Activated naive CD8-positive, alpha-beta T cell treated with anti-CD3 and anti-CD28 coated beads, Interleukin-2, amount 10 ng/mL, durations not matched to agents 7 days and 5 days (primary cell): ENCODE measurements at places on chromosomes 16 and 17.
A peak's percentile ranks its signal among the peaks of the same experiment; 100 is the strongest.

- peak; percentile 5 for DNase-seq
Measured at GRCh38 chr16:28475221-28475620, 3.1 kb upstream of the NPIPB7 start.

GRCh38 chr17:60599220-60599619, 773 bp upstream of the PPM1D start:
- DNase-seq = no peak

DNA sequence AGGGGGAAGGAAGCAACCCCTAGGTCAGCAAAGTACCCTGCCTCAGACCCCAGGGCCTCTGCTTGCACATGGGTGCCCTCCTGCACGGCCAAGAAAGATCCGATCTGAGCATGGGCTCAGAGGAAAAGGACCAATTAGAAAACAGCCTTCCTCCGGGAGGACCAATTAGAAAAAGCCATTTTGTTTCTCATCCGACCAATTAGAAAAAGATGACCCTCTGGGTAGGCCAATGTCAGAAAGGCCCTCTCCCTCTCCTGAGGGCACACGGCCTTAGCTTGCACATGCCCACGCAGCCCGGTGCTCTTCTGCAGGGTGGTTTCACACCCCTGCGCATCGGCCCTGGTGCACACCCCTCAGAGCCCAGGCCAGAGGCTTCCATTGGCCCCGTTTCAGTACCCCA, 5.1 kb upstream of the CISD3 start:
- no peak for DNase-seq

DNA sequence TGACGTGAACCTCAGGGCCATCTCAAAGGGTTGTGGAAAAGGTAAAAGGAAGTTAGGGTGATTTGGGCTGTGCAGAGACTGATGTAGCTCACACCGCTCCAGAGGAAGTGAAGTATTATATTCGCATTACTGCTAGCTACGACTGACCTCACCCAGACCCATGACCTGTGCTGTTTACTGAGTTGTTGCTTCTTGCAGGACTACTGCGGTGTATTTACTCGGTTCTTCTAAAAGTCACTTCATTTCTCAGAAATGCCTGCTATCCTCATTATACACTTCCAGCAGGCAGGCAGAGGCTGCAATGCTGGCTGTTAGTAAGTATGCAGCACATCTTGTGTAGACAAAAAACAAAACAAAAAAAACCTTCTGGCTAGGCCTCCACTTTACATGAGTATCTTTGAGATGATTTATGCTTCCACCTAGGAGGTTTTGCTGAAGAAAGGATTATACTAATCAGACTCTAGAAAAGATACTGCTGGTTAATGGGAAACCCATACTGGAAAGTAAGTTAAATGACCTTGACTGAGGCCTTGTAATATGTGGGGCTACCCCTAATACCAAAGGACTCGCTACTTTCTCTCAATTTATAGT, 76.0 kb downstream of the CREBBP start:
- DNase-seq = no peak

DNA sequence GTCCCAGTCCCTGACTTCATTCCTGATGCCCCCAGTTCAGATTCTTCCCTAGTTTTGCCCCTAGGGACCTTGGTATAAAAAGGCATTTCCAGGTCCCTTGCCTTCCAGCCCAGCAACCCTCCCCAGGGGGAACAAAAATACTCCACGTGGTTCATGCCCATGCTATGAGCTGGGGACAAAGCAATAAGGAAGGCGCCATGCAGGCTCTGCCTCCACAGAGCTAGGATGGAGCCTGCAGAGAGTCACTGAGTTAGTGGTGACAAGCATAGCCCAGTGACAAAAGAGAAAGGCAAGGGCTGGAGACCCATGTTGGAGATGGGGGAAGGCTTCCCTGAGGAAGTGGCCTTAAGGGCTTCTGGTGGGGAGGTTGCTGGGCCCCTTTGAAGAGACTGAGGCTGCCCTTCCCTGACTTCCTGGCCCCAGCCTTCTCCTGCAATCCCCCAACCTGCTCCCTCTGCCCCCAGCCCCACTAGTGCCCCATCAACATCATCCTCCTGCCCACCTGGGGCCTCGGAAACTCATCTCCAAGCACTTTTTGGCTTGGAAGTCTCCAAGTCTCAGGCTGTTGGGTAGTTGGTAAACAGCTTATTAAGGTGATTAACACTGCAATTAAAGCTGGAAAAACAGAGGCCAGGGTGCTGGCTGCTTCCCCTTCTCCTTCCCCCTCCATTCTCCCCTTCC, 9.6 kb downstream of the DLX3 start:
- DNase-seq = no peak

DNA sequence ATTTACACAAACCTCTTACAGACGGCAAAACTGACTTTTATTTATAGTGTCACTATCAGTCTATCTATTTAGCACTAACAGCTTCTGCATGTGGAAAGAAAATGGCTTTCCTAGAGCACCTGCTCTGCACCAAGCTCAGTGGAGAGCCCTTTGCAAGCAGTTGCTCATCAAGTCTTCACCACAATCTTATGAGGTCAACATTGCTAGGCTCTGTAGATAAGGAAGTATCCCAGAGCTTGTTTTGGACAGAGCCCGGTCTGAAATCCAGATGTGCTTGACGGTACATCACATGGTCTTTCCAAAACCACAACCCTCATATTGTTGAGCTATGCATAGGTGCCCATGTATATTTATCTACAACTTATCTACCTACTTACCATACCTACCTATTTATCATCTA, 572.7 kb upstream of the CDH5 start:
- DNase-seq = no peak

- no peak for DNase-seq
Measured at GRCh38 chr16:65622151-65622550, 500.3 kb upstream of the CDH11 start.

GRCh38 chr17:7111784-7112509, 2.7 kb downstream of the ASGR2 start:
- DNase-seq = no peak

DNA sequence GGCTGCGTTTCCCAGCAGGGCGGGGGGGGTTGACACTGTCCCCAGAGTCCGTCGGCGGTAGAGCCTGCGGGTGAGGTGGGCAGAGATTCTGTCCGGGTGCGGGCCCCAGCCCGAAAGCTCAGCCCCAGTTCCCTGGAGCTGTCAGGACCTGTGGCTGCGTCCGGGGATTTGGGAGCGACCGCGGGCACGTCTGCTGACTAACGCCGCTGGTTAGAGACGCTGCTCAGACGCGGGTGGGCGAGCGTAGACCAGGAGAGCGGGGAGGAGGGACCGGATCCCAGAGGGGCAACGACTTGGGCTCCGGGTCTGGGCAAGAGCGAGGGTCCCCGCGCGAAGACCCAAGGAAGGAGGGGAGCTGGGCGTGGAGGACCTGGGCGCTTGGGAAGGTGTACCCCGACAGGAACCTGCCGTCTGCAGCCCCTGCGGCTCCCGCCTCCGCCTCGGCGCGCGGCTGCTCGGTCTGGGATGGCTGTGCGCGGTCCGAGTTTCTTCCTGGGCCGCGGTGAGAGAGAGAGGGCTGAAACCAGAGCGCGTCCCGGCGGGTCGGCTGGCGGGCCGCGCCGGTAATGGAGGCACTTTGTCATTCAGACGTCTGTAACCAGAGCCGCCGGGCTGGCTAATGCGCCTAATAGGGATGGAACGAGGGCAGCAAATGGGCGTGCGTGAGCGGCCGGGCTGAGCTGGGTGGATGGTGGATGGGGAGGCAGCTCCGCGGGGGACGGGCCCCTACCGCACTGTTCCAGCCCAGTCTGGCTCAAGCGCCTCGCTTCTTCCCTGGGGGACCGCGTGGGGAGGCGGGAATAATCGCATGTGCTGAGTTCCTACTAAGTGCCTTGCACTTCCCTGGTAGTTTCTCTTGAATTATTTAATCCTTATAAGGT, 2.3 kb downstream of the NGFR start:
- DNase-seq = peak; percentile 49

DNA sequence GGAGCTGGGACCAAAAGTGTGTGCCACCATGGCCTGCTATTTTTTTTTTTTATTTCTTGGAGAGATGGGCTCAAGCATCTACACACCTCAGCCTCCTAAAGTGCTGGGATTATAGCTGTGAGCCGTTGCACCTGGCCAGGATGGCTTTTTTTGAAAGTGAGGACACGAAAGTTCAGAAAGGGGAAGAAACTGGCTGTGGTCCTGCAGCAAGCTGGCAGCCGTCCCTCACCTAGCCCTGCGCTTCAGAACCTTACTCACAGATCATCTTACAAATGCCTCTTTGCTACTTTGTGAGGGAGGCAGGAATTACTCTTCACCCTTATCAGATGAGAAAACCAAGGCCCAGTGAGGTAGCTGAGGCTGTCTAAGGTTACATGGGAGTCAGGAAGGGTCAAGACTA, 4.5 kb upstream of the PPY start:
- no peak for DNase-seq

DNA sequence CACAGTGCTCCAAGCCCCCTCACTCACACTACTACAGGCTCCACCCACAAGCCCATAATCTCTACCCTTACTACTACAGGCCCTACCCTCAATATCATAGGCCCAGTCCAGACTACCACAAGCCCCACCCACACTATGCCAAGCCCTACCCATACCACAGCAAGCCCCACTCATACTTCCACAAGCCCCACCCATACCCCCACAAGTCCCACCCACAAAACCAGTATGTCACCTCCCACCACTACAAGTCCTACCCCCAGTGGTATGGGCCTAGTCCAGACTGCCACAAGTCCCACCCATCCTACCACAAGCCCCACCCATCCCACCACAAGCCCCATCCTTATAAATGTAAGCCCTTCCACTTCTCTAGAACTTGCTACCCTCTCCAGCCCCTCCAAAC, 13.8 kb downstream of the RIPOR1 start:
- peak; percentile 84 for DNase-seq

GRCh38 chr16:80380514-80380913, 160.3 kb upstream of the DYNLRB2 start:
- no peak for DNase-seq

GRCh38 chr16:56451753-56452689, 667 bp downstream of the OGFOD1 start:
- no peak for DNase-seq

DNA sequence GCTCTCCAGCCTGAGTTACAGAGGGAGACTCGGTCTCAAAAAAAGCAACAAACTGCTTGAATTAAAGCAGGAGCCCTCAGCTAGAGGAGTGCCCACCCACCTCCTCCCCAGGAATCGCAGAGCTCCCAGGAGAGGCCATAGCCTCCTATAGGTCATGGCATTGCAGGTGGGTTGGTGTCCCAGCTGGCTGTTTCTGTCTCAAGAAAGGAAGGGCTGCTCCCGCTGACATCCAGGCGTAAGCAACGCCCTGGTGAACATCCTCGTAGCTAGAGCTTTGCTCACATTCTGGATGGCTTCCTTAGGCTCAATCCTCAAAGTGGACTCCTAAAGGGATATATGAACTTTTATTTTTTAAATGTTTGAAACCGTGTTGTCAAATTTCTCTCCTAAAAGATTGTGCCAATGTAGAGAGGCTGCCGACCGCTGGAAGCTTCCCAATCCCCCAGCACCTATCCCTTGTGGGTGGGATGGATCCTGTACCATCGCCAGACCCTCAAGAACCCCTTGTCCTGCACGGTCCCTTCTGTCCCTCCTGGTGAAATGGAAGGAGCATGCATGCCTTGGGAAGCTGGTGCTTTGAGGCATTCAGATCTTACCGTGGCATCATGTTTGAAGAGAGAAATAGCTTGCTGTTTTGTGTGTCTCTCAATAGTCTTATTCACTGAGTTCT, 5.9 kb downstream of the NLRC5 start:
- DNase-seq = peak; percentile 28

GRCh38 chr17:8696906-8697305, 47.7 kb downstream of the CCDC42 start:
- no peak for DNase-seq

DNA sequence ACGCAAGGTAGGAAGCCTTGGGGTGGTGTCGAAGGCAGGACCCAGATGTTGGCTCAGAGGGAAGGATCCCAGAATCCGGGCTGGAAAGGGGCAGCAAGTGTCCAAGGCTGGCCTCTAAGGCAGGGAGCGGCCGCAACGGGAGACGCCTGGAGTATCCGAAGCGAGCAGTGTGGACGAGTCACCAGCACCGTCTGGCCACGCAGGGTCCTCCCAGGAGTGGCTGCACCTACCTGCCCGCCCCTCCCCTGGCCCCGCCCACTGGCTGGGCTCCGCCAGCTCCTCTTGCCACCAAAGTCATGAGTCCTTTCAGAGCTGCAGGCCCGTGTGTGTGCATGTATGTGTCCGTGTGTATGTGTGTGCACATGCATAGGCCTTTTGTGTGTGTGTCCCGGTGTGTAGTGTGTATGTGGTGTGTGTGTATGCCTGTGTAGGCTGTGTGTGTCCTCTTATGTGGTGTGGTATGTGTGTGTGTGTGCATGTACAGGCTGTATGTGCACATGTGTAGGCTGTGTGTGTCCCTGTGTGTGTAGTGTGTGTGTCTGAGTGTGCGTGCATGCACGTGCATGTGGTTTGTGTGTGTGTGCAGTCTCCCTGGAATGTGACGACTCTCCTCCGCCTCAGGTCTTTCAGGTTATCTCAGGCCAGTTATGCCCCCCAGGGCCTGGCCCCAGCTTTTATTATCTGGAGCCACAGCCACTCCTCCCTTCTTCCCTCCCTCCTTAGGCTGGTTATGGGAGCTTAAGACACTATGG, at the start of gene PRSS8:
TSS of gene PRSS8 (minus strand) at position 193 of the 752 bp plus-strand sequence. CDS start 229 bp downstream, outside the sequence.
- no peak for DNase-seq

- DNase-seq = no peak
Measured at GRCh38 chr16:1332618-1333148, 762 bp upstream of the BAIAP3 start.

DNA sequence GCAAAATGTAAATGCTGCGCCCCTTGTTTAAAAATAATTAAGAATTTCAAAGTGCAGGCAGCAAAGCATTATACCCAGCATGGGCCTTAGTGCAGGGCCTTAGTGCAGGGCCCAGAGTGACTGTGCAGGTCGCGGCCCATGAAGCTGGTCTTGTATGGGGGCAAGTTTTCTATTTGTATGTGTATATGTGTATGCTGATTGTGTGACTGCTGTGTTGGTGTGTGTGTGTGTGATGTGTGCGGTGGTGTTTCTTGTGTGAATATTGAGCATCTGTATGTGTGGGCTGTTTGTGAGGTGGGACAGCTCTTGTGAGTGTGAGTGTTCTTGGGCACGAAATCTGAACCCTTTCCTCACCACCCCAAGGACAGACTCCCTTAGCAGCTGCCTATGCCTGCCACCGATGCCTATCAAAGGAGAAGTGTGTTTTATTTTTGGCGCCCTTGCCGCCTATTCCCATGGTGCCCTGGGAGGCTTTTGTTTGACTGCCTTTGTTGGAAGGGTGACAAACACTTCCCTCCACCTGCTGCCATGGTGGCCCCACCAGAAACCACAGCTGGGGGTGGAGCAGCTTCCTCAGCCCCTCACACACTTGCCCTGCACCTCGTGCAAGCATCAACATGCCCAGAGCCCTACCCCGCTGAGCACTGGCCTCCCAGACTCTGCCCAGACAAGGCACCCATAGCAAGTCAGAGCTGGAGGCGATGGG, 18.0 kb downstream of the CCR7 start:
- peak; percentile 77 for DNase-seq

DNA sequence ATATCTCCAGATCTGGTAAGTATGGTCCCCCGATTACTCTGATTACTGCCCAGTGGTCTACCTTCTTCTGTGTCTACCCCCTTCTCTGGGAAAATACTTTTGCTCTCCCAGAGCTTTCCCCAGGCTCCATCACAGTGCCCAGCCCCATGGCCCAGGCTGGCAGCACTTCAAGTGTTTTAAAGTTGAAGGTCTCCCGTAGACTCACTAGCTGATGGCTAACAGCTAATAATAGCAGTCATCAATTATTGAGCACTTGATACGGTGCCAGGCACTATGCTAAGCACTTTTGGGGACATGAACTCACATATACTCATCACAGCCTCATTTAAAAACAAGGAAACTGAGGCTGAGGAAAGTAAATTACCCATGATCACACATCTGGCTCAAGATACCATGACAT, 33.4 kb downstream of the DCUN1D3 start:
- DNase-seq = no peak
